ENCODE measurements at places on chromosomes 12 and 14. TPM values are rescaled to one million over a fixed set of nuclear protein-coding genes. Genes with fewer than 3 reads are reported as not detected.
A peak's percentile ranks its signal among the peaks of the same experiment; 100 is the strongest.

Gene SAMD15
- total RNA-seq = 6.2 TPM

Gene MSI1
- total RNA-seq = 1.3 TPM

- DNase-seq = no peak
Measured at GRCh38 chr14:29741909-29742401, 185.7 kb downstream of the PRKD1 start.

GRCh38 chr12:106342397-106343213 is 14.9 kb upstream of the POLR3B start:
- no peak for DNase-seq

DNA sequence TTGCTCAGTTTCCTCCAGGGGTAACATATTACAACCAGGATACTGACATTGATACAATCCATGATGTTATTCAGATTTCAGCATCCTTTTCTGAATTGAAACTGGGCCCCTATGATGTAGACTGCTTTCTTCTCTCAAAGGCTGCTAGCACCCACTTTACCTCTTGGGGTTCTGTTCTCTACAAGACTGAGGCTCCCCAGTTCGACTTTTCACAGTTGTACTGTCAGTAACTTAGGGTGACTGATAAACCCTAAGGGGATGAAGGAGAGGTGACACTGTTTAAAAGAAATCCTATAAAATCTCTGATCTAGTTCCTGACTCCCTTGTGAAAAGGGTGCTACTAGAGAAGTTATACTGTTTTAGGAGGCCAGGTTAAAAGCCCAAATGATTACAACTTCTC is 818 bp downstream of the VPS33A start:
- no peak for DNase-seq

Gene GPR137C
- 0.54 TPM for total RNA-seq

Gene CCDC38
- 0.31 TPM for total RNA-seq

- no peak for DNase-seq
Measured at GRCh38 chr12:132142679-132143335, 1.3 kb downstream of the DDX51 start.

DNA sequence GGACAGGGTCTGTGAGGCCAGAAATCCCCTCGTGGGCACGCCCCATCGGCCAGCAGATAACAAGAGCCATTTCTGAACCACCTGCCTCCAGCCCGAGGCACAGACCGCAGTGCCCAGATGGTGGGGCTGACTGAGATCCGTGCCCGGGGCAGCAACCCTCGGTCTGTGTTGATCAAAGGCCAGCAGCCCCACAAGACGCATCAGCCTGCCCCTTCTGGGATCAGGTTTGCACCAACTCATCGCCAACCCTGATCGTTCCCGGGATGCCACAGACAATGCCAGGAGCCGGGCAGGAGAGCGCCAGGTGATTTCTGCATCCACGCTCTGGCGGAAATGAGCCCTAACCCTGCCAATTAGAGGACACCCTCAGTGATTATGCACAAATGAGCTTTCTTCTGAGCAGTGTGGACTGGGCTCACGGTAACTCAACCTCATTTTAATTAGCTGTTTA is 64.5 kb downstream of the TESC start:
- DNase-seq = no peak

Gene PRIMA1
- total RNA-seq = 1.7 TPM

Gene DTX1
- total RNA-seq = 4.9 TPM

DNA sequence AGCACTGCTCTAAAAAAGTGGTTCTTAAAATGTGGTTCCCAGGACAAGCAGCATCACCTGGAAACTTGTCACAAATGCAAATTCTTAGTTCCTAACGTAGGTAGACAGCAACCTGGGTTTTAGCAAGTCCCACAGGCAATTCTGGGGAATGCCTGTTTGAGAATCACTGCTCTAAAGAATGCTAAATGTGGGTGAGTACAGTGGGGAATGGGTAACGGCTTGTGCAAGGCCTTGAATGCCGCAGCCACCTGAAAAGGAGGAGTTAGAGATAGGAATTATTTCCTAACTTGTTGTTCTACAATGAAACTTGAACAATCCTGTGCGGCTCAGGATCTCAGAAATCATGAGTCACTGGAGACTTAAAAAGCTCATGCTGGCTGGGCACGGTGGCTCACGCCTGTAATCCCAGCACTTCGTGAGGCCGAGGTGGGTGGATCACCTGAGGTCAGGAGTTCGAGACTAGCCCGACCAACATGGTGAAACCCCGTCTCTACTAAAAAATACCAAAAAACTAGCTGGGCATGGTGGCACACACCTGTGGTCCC is 34.9 kb downstream of the GNS start:
- no peak for DNase-seq

- no peak for DNase-seq
Measured at GRCh38 chr12:123003257-123003656, 22.8 kb downstream of the ARL6IP4 start.

GRCh38 chr12:48978741-48979601 is 849 bp downstream of the WNT1 start:
- no peak for DNase-seq

DNA sequence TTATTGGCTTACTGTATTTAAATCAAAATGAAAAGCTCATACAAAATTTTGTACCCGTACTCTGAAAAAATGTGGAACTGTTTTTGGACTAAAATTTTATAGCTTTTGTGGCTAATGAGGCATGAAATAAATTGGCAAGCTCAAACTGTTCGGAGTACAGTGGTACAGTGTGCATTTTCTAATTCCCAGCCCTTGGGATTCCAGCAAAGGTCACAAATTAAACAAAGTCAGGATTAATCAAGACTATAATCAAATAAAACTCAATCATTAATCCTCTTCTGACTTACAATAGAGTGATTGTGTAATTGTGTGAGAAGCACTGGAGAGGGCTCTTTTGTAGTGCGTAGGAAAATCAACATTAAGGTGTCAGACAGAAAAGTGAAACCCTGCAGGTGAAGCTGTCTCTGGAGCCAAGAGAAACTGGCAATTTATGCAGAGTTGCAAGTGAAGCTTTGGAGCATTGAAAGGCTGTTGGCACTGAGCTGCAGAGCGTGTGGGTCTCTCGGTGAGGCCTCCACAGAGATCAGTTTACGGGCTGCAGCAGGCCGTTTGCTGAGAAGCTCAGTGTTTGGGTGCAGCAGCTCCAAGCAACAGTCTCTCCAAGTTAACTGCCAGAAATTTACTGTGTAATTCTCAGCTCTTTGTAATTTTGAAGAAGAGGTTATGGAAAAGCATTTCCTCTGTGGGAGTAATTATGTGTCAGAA is 275.9 kb downstream of the FBXL14 start:
- peak; percentile 65 for DNase-seq

Gene PRH2
- total RNA-seq = not detected

GRCh38 chr12:104888481-104888880 is 69.6 kb downstream of the SLC41A2 start:
- DNase-seq = no peak

Gene ATL1
- total RNA-seq = 5.9 TPM

Gene LRRIQ1
- 8.5 TPM for total RNA-seq

Measured in kidney (tissue), 22 donors.